ENCODE measurements at places on chromosomes 6 and 20. TPM values are rescaled to one million over a fixed set of nuclear protein-coding genes. Genes with fewer than 3 reads are reported as not detected.

DNA sequence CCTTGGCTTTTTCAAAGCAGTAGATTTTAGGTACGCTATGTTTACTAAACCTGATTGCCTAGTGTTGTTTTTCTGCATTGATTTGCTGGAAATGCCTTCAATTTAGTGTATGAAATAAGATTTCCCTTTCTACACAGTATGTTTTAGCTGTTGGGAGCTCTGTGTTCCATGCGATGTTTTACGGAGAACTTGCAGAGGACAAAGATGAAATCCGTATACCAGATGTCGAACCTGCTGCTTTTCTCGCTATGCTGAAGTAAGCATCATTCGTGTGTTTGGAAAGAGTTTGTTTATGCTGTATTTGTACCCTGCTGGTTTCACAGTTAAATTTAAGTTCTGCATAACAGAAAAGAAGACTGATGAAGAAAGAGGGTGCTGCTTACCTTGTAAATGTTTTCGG lies 1.9 kb downstream of the BTBD3 start:
- no peaks in the 10 kb centered on the region for H3K27me3 ChIP-seq
- H3K27ac ChIP-seq: no peak overlapping the region
- peak overlapping the region; percentile 11 for H3K4me3 ChIP-seq
- no peak for DNase-seq

GRCh38 chr6:3749977-3750316 lies 1.6 kb downstream of the PXDC1 start:
- DNase-seq: peak; percentile 74
- H3K4me1 ChIP-seq: peaks cover 22% of the 10 kb centered on the region
- H3K27me3 ChIP-seq: no peaks in the 10 kb centered on the region
- peak overlapping the region; percentile 99 for H3K4me3 ChIP-seq
- peaks cover 9% of the 10 kb centered on the region for H3K36me3 ChIP-seq

Gene WFDC5
- polyA plus RNA-seq: not detected

Gene RUNX2
- 4.7 TPM for polyA plus RNA-seq

Measured in IMR-90 (cell line).